Substantia nigra (tissue), 51 donors: ENCODE measurements at places on chromosomes 11 and 22.

DNA sequence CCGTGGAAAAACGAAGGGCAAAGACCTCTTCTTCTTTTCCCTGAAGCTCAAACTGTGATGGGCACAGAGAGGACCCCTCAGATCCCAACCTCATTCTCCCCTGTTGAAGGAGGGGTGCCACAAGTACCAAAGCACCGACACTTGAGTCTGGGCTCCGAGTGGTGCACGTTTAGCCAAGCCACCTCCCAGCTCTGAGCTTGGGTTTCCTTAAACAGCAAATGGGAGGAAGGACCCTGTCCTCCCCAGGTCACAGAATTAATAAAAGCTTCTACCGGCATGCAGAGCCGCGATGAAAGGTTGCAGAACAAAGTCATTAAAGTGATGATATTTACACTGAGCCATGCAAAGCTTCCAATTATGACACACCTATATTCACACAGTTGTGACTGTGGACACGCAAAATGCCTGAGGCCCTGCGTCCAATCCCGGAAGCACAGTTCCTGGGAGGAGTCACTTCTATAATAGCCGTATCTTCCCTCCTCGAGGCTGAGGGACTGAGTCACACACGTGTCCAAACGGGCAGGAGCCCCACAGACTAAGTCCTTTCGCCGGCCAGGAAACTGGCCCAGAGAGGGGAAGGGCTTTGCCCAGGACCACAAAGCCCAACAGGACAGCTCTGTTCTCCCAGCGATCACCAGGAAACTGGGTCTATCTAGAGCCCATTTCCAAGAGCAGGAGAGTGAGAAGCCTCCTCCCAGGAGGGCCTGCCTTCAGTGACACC, 922 bp upstream of the CSNK1E start:
- DNase-seq = no peak

GRCh38 chr22:32204040-32204855, 625 bp downstream of the RFPL2 start:
- no peak for DNase-seq

DNA sequence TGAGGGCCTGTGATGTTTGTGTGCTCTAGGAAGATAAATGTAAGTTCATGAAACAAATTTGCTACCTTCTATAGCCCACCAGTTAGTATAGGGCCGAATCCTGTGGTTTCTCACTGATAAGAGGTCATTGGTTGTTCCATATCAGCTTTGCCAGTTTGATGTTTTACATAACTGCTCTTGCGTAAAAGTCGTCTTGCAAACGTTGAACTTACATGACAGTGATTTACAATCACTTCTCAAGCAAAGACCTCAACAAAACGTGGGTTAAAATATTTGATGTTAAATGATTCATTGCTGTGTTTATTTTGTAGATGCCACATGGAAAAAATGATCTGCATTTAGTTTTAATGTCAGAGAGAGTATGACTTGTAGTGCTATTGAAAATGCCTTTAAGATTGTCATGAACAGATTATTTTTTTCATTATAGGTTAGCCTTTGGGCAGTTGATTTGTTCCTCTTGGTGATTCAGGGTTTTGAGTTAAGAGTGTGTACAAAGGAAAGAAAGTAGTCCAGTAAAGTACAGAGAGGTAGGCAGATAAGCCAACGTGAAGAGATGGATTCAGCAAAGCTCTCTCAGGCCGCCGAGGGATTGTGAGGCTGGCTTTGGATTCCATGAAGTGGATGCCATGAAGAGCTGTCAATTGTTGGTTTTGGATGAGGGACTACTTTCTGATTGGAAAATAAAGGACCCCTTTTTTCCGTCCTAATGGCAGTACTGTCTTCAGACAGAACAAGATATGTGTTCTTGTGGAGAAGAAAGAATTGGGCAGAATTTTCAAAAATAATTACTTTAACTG, 2.6 kb downstream of the EWSR1 start:
- no peak for DNase-seq

- DNase-seq = no peak
Measured at GRCh38 chr22:22865311-22866072, 22.1 kb upstream of the IGLL5 start.

DNA sequence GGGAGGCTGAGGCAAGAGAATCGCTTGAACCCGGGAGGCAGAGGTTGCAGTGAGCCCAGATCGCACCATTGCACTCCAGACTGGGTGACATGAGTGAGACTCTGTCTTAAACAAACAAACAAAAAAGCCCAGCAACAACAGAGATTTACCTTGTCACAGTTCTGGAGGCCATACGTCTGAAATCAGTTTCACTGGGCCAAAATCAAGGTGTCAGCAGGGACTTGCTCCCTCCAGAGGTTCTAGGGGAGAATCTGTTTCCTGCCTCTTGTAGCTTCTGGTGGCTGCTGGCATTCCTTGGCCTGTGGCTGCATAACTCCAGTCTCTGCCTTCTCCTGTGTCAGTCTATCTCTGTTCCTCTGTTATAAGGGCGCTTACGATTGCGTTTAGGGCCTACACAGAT, 1.5 kb downstream of the DDX10 start:
- no peak for DNase-seq

DNA sequence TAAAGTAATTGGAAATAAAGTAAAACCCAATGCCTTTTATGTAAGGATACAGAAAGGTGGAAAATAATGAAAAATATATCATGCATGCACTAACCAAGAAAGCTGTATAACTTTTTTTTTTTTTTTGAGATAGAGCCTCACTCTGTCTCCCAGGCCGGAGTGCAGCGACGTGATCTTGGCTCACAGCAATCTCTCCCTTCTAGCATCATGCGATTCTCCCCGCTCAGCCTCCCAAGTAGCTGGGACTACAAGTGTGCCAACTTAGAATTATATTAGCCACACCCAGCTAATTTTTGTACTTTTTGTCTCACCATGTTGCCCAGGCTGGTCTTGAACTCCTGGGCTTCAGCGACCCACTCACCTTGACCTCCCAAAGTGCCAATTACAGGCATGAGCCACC, 4.5 kb downstream of the GGT5 start:
- no peak for DNase-seq

GRCh38 chr11:696955-697491, 1.4 kb downstream of the TMEM80 start:
- no peak for DNase-seq

DNA sequence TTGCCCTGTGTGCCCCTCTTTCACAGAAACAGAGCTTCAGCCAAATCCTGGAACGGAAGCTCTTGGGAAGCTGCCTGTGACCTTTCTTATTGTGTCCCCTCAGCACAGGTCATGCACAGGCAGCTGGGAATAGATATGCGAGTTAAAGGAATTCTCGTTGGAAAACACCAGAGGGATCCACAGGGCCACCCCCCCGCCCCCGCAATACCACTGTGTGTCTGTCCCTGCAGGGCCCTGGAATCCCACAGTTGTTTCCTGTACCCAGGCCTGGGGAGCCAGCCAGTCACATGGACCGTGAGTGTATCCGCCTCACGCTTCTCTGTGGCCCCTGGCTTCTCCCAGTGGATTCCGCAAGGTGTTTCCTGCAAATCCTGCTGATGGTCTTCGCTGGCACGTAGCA, 29.0 kb downstream of the TIMP3 start:
- DNase-seq = no peak
